ENCODE measurements at places on chromosomes 16 and 17.

DNA sequence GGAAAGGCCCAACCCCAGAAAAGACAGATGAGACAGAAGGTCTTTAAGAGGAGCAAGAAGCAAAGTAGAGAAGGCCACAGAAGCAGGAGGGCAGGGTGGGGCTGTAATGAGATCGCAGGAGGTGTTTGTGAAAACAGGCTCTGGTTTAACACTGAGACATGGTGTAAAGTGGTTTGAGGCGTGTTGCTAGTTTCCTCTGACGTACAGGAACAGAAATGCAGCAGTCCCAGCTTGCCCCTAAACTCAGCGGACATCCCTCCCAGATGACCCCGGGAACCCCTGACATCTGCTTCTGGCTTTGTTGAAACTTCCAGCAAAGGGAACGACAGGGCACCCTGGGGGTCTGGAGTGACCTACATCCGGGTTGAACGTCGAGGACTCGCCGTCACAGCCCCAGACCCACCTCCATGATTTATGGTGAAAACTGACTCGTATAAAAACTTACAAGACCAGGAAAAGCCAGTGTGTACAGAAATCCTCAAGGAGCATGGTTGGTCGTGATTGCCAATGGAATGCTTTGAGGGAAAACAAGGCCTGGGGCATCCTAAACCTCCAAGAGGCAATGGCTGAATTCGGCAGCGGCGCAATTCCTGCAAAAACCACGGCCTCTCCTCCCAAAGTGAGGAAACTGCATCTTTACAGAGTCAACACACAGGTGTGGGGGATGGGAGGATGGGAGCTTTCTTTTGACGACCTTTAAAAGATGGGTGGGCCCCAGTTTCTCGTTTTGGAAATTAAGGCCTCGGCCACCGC, 25.8 kb downstream of the LITAF start:
- DNase-seq, result no peak

GRCh38 chr17:58200024-58200633, 7.6 kb downstream of the EPX start:
- peak; percentile 73 for DNase-seq

- DNase-seq, result no peak
Observed at GRCh38 chr16:66946974-66947301, 11.6 kb downstream of the CES2 start.

GRCh38 chr16:30665155-30665829, 7.1 kb downstream of the FBRS start:
- DNase-seq, result no peak

DNA sequence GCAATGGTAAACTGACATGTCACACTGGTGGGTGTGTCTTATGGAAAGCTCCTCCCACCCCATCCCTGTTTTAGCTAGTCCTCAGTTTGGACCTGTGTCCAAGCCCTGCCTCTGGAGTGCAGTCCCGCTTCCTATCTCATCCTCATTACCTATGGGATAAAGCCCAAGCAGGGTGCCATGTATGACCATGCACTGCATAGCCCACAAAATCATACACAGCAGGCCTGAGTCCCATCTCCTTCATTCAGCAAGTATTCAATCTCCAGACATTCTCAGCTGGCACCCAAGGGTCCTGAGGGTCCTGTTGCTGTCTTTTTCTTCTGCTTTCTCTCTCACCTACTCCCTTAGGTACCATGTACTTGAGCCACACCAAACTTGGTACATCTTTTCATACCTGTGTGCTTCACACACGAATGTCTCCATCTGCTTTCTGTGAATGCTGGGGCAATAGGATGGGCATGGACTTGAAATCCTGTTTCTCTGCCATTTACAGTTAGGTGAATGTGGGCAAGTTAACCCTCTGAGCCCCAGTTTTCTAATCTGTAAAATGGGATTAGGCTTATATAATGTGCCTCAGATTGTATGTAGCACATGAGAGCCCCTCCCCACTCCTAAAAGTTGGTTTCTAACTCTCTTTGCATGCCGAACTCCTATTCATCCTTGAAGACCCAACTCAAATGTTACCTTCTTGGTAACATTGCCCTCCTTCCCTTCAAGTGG, 28.5 kb downstream of the TNS4 start:
- DNase-seq, result no peak

- DNase-seq, result no peak
Observed at GRCh38 chr16:89122322-89122851, 28.7 kb downstream of the ACSF3 start.

DNA sequence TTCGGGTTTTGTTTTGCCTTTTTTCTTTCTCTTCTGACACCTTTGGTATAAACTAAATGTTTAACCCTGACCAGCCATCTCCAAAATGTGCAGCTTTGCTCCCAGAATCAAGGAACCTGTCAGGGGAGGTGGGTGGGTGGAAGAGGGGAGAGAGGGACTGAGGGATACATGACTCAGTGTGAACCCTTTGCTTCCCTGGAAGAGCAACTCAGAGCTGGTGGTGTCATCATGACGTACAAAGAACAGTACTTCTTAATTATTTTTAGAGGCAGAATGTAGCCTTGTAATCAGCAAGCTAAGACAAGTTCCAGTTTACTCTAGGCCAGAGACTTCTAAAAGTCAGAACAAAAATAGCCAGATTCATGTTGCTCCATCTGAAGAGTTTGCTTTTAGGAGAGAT, 119.6 kb upstream of the HAS3 start:
- DNase-seq, result no peak

- DNase-seq, result no peak
Observed at GRCh38 chr16:70568601-70569237, 45.1 kb downstream of the SF3B3 start.

Measured in Caco-2 (cell line).